Uterus (tissue), 4 donors: ENCODE measurements at places on chromosomes 5 and 9.

DNA sequence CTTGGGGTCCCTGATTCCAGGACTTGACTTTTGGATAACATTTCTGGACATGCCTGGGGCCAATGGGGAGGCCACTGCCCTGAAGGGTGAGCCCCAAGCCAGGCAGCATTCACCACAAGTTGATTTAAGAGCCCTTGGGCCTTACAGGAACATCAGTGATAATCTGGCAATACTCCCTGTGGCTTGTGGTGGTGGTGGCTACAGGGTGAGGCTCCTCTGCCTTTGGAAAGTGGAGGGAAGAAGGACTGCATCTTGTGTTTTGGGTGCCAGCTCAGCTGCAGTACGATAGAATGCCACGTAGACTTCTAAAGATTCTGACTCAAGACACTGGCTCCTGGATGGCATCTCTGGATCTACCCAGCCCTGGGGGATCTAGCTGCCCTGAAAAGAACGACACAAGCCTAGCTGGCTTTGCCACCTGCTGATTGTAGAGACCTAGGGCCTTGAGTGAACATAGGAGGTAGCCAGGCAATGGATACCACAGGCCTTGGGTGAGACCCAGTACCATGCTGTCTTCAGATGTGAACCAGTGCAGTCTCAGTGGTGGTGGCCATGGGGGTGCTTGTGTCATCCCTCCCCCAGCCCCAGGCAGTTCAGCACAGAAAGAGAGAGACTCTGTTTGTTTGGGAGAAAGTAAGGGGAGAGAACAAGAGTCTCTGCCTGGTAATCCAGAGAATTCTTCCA lies 79.0 kb upstream of the DAP start:
- DNase-seq = no peak

GRCh38 chr5:96065685-96066385 lies 104.2 kb upstream of the ELL2 start:
- no peak for DNase-seq

- DNase-seq = no peak
Measured at GRCh38 chr5:1725641-1726468, 73.8 kb downstream of the MRPL36 start.

- no peak for DNase-seq
Measured at GRCh38 chr9:110143485-110143884, 64.5 kb downstream of the C9orf152 start.

DNA sequence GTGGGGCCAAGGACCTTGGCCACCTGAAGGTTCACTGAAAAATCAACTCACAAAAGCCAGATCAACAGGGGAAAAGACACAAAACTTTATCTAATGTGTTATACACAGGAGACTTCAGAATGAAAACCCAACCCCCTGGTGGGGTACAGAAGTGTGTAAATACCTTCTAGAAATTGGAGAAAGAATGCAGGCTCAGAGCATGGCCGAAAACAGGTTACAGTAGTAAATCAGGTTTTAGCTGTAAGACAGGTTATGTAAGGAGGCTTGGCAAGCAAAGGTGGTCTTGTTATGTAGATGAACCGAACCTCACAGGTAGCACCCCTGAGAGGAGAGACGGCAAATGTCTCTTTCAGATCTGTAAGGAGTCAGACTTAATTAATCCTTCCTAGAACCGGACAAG lies 10.0 kb downstream of the CEMIP2 start:
- DNase-seq = no peak

DNA sequence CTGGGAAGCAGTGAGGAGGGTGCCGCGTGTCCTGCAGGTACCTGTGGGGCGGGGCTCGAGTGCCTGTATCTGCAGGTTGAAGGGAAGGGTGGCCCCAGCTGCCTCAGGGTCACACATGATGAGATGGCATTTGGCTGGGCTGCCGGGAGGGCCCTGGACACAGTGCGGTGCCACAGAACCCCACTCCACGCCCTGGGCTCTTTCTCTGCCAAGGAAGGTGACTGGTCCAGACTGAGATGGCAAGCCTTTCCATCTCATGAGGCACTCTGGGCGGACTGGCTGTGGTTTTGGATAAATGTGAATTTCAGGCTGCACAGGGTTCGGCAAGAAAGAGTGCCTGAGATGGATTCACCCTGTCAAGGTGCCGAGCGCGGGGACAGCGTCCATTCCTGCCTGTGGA lies 69.4 kb downstream of the FGF18 start:
- DNase-seq = no peak

DNA sequence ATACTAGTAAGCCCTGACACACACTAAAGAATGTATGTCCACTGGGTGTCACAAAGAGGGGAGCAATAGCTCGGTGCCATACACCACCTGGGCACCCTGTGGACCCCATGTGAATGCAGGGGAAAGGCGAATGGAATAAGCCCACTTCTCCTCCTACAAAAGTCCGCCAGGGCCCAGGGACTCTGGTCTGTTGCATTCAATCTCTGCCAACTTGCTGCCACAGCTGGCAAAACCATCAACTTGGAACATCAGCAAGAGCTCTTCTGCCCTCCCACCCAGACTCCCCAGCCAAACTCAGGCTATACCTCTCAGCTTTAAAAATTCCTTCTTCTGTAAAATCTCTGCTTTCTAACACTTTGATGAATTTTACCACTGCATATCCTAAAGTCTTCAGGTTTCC lies 54.5 kb downstream of the PFDN1 start:
- no peak for DNase-seq

DNA sequence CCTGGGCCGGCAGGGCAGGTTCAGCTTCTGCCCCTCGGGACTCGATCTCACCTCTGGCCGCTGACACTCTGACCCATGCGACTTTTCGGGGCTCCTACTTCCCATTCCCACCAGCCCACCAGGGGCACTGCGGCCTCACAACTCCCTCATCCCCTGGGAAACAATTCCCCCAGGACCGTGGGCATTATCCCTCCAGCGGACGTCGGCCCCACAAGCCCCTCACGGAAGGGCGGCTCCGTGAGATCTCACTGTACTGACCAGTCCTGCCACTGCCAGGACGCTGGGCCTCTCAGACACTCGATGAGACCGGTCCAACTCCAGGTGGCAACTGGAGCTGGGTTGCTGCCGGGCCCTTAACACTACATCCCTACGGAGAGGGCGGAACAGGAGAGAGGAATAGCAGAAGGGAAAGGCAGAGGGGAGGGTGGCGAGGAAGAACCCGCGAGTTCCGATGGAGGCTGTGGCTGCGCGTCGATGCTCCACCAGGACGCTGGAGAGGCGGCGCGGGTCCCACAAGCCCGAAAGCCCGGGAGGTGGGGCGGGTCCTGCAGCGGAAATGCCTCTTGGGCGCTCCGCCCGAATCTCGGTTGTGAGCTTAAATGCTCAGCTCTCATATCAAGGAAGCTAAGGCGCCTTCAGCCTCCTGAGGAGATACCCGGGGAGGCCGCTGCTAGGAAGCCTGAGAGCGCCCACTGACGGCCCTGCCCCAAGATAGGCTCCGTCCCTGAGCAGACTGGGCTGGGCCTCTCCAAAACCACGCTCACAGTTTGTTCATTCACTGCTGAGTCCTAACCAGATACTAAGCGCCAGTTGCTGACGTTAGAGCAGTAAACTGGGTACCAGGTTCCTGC lies 36.3 kb downstream of the VCP start:
- DNase-seq = peak; percentile 60
